ENCODE measurements at places on chromosomes 13 and 19. TPM values are rescaled to one million over a fixed set of nuclear protein-coding genes. Genes with fewer than 3 reads are reported as not detected.

The THSD8 gene
- not detected for total RNA-seq

The SIAH3 gene
- not detected for total RNA-seq

The ZNF418 gene
- total RNA-seq, result 5.9 TPM

The ERICH4 gene
- total RNA-seq, result not detected

The TLE6 gene
- 0.89 TPM for total RNA-seq

The IZUMO2 gene
- total RNA-seq, result not detected

The ZNF235 gene
- 4.5 TPM for total RNA-seq

The PRKCG gene
- not detected for total RNA-seq

The ATP8A2 gene
- under 0.01 TPM for total RNA-seq

The SPRED3 gene
- total RNA-seq, result 2.1 TPM

The KIRREL2 gene
- 0.05 TPM for total RNA-seq

The ACP7 gene
- total RNA-seq, result under 0.01 TPM

The MIPEP gene
- total RNA-seq, result 12.0 TPM

The NOVA2 gene
- not detected for total RNA-seq

The PRTN3 gene
- not detected for total RNA-seq

The GTPBP3 gene
- total RNA-seq, result 17.2 TPM

The MAST1 gene
- total RNA-seq, result 0.28 TPM

The CHMP2A gene
- total RNA-seq, result 68.1 TPM

The CYP4F12 gene
- not detected for total RNA-seq

The LILRB3 gene
- not detected for total RNA-seq

The CEACAM20 gene
- total RNA-seq, result not detected

The GDF15 gene
- total RNA-seq, result 150 TPM

The SLC25A30 gene
- total RNA-seq, result 13.1 TPM

The MADCAM1 gene
- under 0.01 TPM for total RNA-seq

The FAM187B gene
- total RNA-seq, result not detected

The TUBA3C gene
- not detected for total RNA-seq

The SIGLEC12 gene
- total RNA-seq, result not detected

The OR7D2 gene
- total RNA-seq, result not detected

The AXL gene
- 345 TPM for total RNA-seq

The NLRP9 gene
- total RNA-seq, result not detected

The LGI4 gene
- 0.05 TPM for total RNA-seq

The CLEC17A gene
- not detected for total RNA-seq

The ZNF91 gene
- total RNA-seq, result 25.2 TPM

The CGB5 gene
- not detected for total RNA-seq

The ANGPTL4 gene
- 8.6 TPM for total RNA-seq

The GNG7 gene
- total RNA-seq, result 0.30 TPM

The NCR1 gene
- total RNA-seq, result not detected

The GJB6 gene
- not detected for total RNA-seq

Measured in smooth muscle cell of the umbilical artery (primary cell).